ENCODE measurements at places on chromosomes 12 and 14. TPM values are rescaled to one million over a fixed set of nuclear protein-coding genes. Genes with fewer than 3 reads are reported as not detected.

CFAP54 gene
- 0.71 TPM for total RNA-seq

RNASE4 gene
- total RNA-seq, result 1.8 TPM

GUCY2C gene
- not detected for total RNA-seq

FZD10 gene
- not detected for total RNA-seq

STRN3 gene
- 44.2 TPM for total RNA-seq

PTGDR gene
- not detected for total RNA-seq

SLCO1C1 gene
- total RNA-seq, result 1.5 TPM

TCL1B gene
- 0.83 TPM for total RNA-seq

NDUFA12 gene
- 157 TPM for total RNA-seq

CYP46A1 gene
- 0.37 TPM for total RNA-seq

SERPINA9 gene
- not detected for total RNA-seq

ALX1 gene
- 11.0 TPM for total RNA-seq

ACVRL1 gene
- 0.28 TPM for total RNA-seq

TSPAN8 gene
- total RNA-seq, result 74.7 TPM

ST8SIA1 gene
- 0.17 TPM for total RNA-seq

IFI27L2 gene
- 13.4 TPM for total RNA-seq

IL31 gene
- not detected for total RNA-seq

PPP1R1A gene
- 110 TPM for total RNA-seq

DTX3 gene
- total RNA-seq, result 65.9 TPM

PLA2G1B gene
- total RNA-seq, result not detected

OAS2 gene
- not detected for total RNA-seq

CLSTN3 gene
- total RNA-seq, result 10.7 TPM

TEX52 gene
- total RNA-seq, result not detected

CNTN1 gene
- total RNA-seq, result 0.90 TPM

SPX gene
- 0.28 TPM for total RNA-seq

G2E3 gene
- 51.0 TPM for total RNA-seq
